ENCODE measurements at places on chromosomes 1 and 21. TPM values are rescaled to one million over a fixed set of nuclear protein-coding genes. Genes with fewer than 3 reads are reported as not detected.

NUP210L gene
- total RNA-seq: 0.18 TPM

SPRR2D gene
- not detected for total RNA-seq

WNT2B gene
- 4.1 TPM for total RNA-seq

PDE9A gene
- total RNA-seq: 6.0 TPM

Measured in smooth muscle cell of bladder (primary cell).